ENCODE measurements at places on chromosomes 5 and 9.

DNA sequence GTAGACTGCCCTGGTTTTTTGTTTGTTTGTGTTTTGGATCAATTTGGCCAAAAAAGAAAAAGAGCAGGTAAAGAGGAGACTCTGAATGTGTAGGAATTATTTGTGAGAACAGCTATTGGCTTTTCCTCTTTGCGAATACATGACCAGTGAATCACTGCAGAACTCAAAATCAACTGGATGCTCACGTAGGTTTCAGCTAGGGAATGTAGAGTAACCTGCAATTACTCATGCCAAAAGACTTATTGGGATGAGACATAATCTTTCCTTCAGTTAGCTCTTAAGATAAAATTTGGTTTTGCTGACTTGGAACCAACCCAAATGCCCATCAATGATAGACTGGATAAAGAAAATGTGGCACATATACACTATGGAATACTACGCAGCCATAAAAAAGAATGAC, 348.0 kb downstream of the NPR3 start:
- no peak for DNase-seq

- no peak for DNase-seq
Observed at GRCh38 chr5:158769696-158770095, 330.0 kb downstream of the EBF1 start.

- DNase-seq, result no peak
Observed at GRCh38 chr9:132853482-132853881, 24.6 kb downstream of the AK8 start.

DNA sequence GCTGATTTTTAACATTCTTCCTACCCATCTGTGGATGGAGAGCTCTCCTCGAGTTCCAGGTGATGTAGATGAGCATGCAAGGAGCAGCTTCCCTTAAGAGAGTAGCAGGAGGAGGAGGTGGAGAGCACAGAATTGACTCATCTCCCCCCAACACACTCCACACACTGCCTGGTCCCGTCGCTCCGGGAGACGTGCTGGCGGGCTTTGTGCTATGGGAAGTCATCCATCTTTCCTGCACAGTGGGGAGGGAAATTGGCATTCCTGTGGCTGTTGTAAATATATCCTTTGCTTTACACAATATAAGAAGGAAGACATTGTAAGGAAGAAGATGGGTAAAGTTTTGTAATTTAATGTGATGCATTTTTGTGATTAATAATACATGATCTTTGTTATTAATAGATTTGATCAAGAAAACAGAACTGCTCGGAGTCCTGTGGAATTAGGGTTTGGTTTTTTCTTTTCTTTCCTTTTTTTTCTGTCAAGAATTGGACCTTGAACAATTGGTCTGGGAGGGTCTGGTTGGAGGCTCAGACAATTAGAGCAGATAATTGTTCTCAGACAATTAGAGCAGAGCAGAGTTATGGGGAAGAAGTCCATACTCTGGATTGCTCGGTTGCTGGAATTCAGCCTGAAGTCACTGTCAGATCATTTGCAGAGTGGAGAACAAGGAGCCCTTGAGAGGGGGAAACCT, 297.8 kb downstream of the GADD45G start:
- DNase-seq, result no peak

- no peak for DNase-seq
Observed at GRCh38 chr9:113528088-113528487, 64.6 kb downstream of the RGS3 start.

DNA sequence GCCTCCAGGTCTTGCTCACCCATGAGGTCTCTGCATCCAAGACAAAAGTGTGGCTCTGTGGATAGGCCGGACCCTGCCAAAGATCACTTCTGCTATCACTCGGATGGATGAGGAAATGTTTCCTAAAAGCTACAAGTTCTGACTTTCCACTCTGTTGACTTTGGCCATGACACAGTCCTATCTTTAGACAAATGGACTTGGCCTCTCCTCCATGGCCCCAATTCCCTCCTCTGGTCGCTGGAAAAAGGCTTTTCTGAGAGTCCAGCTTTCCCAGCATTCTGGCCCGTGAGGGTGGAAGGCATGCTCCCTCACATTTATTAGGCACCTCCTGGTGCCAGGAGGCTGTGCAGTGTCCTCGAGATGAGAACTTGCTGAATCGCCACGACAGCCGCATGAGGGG, 83.1 kb downstream of the COL27A1 start:
- no peak for DNase-seq

- DNase-seq, result no peak
Observed at GRCh38 chr5:57311251-57311650, 137.4 kb downstream of the GPBP1 start.

DNA sequence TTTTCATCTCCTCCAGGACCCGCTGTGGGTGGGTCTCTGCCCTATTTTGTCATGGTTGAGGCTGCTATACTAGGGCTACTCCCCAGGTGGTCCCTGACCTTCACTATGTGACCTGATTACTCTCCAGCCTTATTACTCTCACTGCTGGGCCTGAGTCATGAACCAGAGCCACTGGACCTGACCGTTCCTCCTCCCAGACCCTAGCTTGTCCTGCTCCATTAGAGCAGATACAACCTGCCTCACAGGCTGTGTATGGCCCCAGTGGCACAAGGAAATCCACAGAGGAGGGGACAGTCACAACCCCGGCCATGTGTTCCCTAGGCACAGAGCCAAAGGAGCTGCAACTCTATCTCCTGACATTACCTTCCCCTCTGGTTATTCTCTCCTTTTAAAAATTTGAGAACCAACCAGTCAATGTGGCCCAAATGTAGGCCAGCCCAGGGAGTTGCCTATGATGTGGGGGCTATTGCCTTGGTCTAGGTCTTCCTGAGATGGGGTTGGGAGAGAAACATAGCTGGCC, 96.0 kb upstream of the FSTL4 start:
- DNase-seq, result no peak

- DNase-seq, result no peak
Observed at GRCh38 chr5:177356746-177357145, 978 bp upstream of the RGS14 start.

- no peak for DNase-seq
Observed at GRCh38 chr5:68771221-68771620, 322.6 kb upstream of the SLC30A5 start.

DNA sequence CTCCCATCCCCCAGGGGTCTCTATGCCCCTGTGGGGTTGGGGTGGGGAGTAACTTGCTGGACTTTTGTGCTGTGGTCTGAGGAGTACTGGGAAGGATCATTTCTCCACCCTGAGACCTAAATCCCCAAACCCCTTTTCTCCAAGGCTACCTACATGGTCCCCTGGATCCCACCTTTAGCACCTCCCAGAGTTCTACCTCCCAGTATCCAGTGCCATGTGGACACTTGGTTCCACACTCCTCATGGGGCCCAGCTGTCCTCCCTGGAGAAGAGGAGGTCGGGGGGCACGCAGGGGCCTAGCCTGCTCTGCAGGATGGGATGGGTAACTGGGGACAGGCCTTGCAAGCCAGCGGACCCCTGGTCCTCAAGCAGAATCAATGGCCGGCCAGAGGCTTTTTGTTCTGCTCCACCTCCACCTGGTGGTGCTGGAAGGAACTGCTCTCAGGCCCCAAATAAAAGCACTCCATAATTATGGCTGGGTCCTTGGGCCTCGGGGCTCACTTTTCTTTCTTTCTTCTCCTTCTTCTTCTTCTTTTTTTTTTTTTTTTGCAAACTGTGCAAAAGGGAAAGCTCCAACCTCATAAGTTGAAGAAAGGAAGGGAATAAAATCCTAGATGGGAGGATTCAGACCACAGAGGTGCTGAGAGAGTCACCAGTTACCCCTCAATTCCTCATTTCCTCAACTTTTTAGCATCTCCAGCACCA, 68.4 kb downstream of the PSD2 start:
- peak; percentile 58 for DNase-seq

DNA sequence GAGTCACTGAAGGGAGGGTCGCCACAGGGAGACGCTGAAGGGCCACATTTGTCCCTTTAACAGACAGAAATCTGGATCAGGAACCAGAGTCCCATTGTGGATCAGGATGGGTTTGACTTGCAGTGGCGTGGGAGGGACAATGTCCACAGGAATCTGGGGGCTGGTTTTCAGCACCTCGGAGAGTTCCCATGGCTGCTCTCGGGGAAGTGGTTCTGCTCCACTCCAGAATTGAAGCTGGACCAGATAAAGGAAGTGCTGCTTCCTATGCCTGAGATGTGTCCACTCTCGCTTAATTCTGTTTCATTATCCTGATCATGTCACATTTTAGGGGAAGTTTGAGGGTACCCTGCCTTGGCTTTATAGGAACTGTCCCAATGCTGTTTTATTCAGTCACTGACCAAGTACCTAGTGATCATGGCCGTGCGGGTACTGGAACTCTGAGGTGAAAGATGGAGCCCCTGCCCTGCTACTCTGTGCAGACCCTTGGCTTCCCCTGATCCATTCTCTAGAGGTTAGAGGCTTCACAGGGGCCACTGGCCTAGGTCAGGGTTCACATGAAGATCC, 28.7 kb downstream of the ENHO start:
- peak; percentile 65 for DNase-seq

- no peak for DNase-seq
Observed at GRCh38 chr5:106172681-106173532, 1497.8 kb downstream of the EFNA5 start.

DNA sequence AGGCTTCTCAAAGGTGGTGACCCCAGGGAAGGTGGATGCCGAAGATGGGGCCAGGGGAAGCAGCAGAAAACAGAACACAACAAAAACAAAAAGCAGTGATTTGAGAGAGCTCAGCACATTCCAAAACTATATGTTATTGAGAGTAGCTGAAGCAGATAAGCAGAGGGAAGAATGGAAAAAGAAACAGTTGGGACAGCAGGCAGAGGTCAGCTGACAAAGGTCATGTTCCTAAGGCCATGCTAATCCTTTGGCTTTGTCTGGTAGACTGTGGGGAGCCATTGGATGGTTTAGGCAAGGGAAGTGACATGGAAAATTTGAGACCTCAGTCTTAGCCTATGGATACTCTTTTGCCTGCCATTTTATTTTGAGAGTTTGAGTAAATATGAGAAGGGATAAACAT, 14.5 kb downstream of the DMGDH start:
- no peak for DNase-seq

GRCh38 chr5:71587766-71588532, 809 bp downstream of the MCCC2 start:
- no peak for DNase-seq

- no peak for DNase-seq
Observed at GRCh38 chr5:13921578-13921977, 22.9 kb downstream of the DNAH5 start.

- no peak for DNase-seq
Observed at GRCh38 chr9:123945532-123945931, 15.6 kb upstream of the DENND1A start.

GRCh38 chr5:69250593-69250992, 15.9 kb downstream of the CDK7 start:
- DNase-seq, result no peak

DNA sequence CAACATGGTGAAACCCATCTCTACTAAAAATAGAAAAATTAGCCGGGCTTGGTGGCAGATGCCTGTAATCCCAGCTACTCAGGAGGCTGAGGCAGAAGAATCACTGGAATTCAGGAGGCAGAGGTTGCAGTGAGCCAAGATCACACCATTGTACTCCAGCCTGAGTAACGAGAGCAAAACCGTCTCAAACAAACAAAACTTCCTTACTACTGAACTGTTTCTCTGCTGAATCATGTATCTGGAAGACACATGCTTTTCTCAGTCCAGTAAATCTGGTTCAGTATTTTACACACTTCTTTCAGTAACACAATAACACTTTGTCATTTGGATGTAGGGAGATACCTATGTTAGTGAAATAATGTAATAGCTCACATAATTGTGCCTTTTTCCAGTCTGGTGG, 7.9 kb downstream of the TRMT10B start:
- no peak for DNase-seq

- no peak for DNase-seq
Observed at GRCh38 chr9:27457445-27457844, 66.6 kb upstream of the IFNK start.

GRCh38 chr5:153807801-153808200, 230.9 kb downstream of the FAM114A2 start:
- no peak for DNase-seq

DNA sequence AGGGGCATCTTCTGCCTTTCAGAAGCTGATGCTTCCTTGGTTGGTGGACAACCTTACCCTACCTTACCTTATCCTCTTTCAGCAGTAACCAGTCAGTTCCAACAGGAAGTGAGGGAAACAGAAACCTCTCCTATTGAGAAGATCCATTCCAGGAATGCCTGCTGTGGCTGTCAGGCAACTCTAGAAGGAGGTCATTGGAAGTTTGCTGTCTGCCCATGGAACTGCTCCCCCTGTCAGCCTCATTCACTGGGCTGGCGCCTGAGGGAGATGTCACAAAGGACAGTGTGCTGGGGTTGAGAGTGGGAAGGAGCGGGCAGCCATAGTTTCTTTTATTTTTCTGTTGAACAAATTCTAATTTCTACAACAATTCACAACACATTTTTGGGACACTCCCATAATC, 54.7 kb downstream of the IRX1 start:
- DNase-seq, result no peak

- DNase-seq, result no peak
Observed at GRCh38 chr9:132125944-132126679, 35.7 kb upstream of the NTNG2 start.

DNA sequence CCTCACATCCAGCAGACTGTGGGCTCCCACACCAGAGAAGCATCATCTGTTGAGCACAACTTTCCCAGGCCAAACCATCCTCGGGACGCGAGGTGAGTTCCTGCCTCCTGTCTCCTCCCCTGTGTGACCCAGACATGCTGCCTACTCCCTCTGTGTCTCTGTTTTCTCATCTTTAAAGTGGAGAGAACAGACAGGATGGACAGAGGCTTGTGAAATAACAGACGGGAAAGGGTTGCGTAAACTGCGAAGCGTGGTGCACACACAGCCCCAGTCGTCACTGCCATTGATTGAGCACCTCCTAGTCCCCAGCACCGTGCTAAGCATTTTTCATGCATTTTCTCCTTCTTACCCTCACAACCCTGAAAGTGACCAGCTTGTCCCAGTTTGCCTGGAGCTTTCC, 52.1 kb upstream of the LMX1B start:
- no peak for DNase-seq

DNA sequence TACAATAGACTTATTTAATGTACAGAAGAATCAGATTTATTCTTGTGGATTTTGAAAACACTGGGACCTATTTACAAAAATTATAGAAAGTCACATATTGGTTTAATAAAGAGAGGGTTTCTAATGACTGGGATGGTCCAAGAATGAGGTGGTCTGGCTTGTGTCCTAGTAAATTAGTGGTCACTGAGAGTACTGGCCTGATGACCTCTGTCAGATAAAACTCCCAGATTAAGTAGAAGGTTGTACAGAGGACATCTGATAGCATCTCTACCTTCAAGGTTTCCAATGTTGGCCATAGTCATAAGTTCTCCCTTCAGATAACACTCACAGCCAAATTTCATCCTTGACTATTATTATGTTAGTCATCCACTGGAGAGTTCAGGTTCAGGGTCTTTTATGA, 692.9 kb downstream of the MTRR start:
- no peak for DNase-seq

GRCh38 chr5:171644536-171644935, 141.1 kb upstream of the SMIM23 start:
- no peak for DNase-seq

DNA sequence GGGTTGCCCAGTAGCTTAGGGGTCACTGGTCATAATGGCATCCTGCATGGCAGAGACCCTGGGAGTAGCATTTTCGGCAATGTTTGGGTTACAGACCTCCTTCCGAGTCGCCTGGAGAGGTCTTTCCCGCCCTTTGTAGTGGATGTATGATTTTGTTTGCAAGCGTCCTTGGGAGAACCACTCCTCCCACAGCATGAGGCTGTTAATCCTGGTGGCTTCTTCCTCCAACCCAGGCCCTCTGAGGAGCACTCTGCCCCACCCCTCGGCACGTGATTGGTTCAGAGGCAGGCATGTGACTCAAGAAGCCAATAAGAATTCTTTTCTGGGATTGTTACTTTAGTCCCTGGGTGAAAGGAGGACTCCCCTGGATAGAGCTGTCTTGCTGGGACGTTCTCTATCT, 30.2 kb upstream of the GRHPR start:
- no peak for DNase-seq

Measured in COLO829 (cell line).